ENCODE measurements at places on chromosomes 16 and 17.

GRCh38 chr17:7064261-7064660 lies 15.8 kb downstream of the CLEC10A start:
- DNase-seq, result no peak

GRCh38 chr17:78120971-78121800 lies 7.4 kb downstream of the TMC6 start:
- no peak for DNase-seq

- DNase-seq, result peak; percentile 94
Measured at GRCh38 chr17:48505788-48506187, 25.0 kb downstream of the HOXB1 start.

- no peak for DNase-seq
Measured at GRCh38 chr17:47733674-47734410, 806 bp downstream of the TBX21 start.

DNA sequence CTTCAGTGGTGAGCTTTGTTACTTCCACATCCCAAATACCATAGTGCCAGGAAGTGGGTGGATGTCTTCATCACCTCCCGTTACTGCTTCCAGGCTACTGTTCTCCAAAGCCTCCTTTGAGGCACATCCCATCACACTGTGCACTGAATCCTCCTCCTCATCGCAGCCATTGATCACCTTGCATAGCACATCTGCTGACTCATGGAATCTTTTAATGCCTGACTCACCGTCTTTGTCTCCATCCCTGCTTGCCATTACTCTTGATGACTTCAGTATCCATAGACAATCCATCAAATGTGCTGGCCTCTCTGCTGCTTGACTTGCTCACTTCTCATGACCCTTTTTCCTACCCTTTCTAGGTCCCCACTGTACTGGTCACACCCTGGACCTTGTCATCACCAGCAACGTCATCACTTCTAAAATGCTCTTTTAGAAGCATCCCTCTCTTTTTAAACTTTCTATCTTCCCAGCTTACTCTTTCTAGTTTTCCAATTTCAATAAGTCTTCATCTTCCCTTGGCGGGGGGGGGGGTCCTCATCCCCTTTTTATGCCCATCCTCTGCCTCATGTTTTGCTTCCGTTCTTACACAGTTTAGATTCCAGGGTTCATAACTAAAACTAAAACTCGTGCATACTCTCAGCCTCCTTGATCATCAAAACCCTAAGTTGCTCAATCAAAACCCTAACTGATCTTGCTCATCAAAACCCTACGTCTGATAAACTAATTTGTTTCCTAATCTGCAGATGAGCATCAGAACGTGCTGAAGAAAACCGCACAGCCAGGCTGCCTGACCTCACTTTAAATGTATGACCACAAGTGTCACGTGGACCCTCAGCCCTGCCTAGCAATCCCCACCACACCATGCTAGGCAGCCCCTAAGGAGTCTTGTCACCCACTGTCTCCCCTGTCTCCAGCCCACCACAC lies 289.7 kb upstream of the ZFHX3 start:
- no peak for DNase-seq

DNA sequence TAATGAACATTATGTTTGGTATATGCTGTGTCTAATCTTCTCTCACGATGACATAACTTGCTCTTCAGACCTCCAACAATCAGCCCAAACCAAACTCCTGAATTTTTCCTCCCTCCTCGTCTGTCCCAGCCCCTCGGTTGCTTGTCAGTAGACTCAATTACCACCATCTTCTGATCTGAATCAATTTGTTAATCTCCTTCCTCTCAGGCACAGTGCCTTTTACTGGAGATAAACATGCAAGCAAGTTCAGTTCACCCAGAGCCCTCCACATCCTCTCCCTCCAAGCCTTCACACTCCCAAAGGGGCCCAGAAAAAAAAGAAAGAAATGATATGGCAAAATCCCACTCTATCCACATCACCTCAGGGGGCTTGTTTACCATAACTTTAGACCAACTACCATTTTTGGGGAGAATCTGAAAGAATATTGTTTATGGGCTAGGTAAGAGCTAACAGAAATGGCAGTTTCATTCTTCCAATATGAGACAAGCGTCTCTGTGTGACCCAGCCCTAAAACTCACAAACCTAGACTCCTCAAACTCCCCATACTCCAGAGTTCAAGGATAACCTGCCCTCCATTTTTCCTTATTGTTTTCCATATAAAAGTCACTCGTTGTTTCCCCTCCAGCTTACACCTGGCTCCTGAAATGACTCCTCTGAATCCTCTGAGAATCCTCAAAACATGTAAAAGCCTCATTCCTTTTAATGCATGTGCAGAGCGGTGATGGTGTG lies 1.5 kb downstream of the TEX2 start:
- DNase-seq, result no peak

GRCh38 chr16:7344830-7345780 lies 12.5 kb downstream of the RBFOX1 start:
- peak; percentile 66 for DNase-seq

DNA sequence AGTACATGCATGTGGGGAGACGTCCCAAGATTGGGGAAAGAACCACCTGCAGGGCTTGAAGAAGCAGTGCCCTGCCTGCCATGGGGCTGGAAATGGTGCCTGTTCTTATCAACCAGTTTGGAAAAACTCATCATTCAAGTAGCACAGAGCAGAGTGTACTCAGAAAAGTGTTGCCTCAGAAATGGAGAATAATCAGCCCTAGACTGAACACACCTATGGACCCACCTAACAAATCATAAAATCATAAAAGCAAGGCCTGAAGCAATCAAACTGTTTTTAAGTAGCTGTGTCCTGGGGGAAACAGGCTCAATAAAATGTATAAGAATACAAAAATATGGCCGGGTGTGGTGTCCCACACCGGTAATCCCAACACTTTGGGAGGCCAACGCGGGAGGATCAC lies 11.2 kb downstream of the QRICH2 start:
- DNase-seq, result no peak

GRCh38 chr16:74611721-74612120 lies 4.8 kb upstream of the GLG1 start:
- no peak for DNase-seq

GRCh38 chr17:39929646-39930407 lies 2.3 kb downstream of the LRRC3C start:
- DNase-seq, result no peak

- no peak for DNase-seq
Measured at GRCh38 chr17:19374136-19374535, 4.2 kb upstream of the MAPK7 start.

DNA sequence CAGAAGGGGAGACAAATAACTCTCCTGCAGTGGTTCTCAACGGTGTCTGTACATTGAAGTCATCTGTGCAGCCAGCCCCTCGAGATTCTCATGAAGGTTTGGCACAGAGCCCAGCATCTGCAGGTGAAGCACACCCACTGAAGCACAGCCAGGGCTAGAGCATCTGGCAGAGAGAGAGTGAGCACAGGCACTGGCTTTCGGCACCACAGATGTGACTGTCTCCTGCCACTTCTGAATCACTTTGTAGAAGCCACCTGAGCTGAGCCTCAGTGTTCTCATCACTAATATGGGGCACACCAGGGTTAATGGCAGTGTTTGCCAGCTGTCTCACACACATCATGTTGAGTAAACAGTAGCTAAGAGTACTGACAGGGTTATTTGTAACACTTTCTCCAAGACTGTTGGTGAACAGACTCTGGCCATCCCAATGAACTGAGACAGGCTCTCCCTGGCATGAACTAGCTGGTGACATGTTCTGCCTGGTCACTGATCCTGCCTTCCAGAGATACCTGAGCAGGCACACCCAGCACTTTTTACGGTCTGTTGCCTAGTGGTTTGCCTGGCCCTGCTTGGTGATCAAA lies 10.9 kb downstream of the HSPB9 start:
- no peak for DNase-seq

DNA sequence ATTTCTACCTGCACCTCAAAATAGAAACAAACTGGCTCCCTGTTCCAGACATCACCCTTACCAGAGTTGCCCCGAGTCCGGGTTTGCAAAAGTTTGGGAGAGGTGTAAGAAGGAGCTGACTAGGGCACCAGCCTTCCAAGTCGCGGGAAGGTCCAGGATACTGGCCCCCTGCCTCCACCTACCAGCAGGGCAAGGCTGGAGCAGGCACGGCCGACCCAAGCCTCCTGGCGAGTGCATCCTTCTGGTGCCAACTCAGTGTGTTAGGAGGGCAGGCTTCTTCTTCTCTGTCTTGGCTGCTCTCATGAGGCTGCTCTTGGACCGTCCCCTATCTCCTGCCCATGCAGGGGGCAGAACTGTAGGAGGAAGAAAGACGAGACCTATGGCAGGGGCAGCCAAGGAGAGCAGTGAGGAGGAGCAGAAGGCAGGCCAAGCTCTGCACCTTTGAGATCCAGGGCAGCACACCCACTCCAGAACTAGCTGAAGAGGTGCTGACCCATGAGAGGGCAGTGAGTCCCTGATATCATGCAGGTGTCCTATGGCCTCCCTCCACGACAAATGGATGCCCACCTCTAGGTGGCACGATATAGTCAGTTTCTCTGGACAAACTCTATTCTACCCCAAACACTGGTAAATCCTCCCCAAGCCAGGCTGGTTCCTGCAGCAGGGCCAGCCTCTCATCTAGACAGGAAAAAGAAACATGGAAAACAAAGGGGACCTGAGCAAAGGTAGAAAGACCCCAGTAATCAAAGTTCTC lies 54.4 kb downstream of the CYTH1 start:
- DNase-seq, result no peak

- DNase-seq, result no peak
Measured at GRCh38 chr17:73022694-73023093, 69.8 kb downstream of the SLC39A11 start.
